CD4-positive, alpha-beta T cell treated with Interleukin-15 for 4 hours (primary cell): ENCODE measurements at places on chromosomes 5 and 9.
A peak's percentile ranks its signal among the peaks of the same experiment; 100 is the strongest.

DNA sequence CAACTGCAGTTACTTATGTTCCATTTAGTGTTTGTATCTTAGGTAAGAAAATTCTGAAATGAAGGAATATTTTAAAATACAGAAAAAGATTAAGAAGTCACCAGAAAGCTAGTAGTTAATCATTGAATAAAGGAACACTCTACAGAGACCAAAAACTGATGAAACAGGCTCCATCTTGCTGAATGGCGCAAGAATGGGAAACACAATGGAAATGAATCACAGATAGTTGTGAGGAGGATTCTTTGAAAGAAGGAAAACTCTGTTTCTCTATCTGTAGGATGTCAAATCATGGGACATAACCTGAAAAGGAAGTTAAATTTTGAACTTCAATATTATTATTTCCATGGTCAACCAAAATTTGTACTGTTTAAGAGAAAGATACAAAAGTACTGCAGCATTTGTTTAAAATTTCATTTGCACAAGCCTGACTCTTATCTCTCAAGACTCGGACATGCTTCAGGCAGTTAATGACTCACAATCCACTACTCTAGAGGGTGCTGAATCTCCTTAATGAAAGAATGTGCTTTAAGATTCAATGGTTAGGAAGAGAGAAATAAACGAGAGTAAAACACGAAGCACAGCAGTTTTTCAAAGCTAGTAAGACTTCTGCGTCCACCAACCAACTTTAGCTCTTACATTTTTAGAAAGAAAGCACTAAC is 1064.4 kb upstream of the DMAC1 start:
- no peak for DNase-seq

- DNase-seq = no peak
Observed at GRCh38 chr9:79289856-79290255, 281.9 kb upstream of the TLE4 start.

DNA sequence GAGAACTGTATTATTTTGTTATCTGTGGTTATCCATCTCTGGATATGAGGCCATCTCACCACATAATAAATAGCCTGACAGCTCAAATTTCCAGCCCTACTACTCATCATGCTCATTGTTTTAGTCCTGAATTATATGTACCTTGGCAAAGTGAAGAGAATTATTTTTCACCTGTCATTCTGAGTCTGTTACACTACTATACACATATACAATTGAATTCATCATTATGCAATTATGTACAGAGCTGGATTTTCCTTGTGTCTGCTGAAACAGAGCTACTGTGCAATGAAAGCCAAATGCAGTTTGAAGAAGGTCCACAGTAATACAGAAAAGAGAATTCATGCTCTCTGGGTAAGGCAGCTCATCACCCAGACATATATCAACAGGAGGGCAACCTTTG is 28.5 kb downstream of the ESM1 start:
- no peak for DNase-seq

DNA sequence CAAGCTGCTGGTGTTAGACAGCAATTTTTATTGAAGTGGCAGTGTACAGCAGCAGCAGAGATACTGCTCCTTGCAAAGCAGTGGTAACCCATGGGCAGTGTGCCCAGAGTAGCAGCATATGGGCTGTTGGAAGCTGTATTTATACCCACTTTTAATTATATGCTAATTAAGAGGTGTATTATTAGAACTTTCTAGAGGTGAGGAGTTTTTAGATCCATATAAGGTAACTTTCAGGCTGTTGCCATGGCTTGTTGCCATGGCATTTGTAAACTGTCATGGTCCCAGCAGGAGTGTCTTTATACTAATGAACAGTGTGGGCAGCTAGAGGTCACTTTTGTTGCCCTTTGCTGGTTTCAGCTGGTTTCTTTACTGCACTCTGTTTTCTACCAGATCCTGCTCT is 3.7 kb upstream of the PJA2 start:
- no peak for DNase-seq

DNA sequence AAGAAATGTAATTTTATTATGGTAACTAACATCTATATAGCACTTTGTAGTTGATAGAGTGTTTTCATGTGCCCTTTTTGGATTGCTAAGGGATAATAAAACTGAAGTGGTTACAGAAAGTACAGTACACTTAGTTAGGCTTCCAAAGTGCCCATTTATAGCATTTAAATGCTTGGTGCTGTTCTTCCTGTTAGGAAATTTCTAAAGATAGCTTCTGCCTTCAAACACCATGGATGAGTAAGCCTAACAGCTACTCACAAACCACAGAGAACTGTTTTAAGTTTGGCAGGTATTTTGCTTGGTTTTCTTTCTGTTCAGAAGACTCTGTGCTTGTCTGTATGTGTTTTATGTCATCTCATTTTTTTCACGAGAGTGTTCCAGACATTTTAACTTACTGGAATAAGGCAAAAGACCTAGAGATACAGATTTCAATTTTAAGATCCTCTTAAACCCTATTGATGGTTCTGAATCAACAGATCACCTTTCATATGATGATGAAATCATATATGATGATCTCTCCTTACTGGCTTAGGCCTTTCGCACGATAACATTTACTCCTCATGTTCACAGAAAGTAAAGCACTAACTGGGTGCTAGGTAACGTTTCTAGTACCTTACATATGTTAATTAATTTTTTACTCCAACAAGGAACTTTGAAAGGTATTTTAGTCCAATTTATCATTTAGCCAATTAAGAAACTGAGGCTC is 4.4 kb downstream of the RIMOC1 start:
- no peak for DNase-seq

GRCh38 chr9:32424616-32425015 is 40.2 kb downstream of the ACO1 start:
- DNase-seq = no peak

- DNase-seq = no peak
Observed at GRCh38 chr5:147404706-147405105, 105.2 kb downstream of the DPYSL3 start.

DNA sequence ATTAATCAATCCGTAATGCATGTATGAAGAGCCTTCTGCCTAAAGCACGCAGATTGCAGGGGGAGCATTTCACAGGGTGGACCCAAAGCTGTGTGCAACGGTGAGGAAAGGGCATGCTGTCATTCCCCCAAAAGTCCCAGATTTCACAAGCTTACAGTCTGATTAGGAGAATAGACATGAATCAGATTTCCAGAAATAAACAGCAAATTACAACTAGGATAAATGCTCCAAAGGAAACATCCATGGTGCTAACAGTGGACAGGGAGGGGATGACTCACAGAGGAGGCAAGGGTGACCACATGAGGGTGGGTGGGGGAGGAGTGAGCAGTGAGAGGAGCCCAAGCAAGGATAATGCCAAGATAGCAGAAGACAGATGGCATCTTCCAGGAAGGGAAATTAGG is 258.4 kb upstream of the TAS2R1 start:
- DNase-seq = no peak

- DNase-seq = no peak
Observed at GRCh38 chr5:17241635-17242034, 24.2 kb downstream of the BASP1 start.

DNA sequence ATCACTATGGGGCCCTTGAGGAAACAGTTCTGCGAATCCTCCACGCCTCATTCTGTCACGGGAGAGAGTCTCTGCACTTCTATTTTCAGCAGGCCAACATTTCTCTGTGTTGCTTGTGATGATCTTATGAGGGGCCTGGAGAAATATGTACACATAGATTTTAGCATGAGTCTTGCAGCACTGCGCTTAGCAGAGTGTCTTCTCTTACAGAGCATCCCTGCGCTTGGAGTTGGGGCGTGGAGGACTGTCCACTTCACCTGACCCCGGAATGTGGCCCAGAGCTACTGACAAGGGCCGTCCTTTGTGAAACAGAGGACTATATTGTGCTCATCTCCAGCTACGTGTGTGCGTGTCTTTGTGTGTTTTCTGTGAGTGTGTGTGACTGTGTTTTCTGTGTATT is 428.2 kb upstream of the IRX4 start:
- DNase-seq = no peak

GRCh38 chr5:111495159-111495558 is 17.2 kb downstream of the STARD4 start:
- DNase-seq = no peak

- DNase-seq = no peak
Observed at GRCh38 chr5:107213025-107213424, 457.7 kb downstream of the EFNA5 start.

DNA sequence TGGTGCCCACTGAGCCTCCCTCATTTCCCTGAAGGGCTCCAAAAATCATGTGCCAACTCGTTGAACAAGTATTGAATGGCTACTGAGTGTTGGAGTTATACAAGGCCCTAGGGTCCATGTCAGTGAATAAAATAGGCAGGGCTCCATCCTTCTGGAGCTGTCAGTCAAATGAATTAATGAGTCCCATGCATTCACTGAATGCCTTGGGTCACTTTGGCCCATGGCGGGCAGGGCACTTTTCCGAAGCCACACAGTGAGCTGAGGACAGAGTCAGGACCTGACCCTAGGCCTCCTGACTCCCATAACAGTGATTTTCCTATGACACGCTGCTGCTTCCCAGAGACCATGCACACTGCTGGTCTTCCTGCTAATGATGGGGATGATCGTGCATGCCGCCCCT is 27.3 kb upstream of the SLC36A1 start:
- no peak for DNase-seq

DNA sequence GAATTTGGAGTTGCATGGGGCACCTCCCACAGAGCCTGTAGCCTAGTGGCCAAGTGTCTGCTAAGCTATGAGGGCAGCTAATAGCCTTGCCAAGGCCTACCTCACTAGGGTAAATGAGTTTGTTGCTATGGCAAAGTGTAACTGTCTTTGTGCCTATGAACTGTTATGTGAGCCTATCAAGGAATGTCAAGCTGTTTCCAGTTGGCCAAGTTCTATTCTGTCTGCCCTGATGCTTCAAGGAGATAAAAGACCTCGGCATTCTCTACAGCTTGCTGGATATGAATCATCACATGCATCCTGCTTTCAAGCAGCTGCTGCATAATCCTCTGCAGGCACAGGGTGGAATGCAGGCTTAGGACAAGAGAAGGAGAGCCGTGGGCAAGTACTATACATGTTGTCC is 69.8 kb upstream of the CCDC112 start:
- no peak for DNase-seq

GRCh38 chr9:38523121-38523520 is 97.3 kb downstream of the ANKRD18A start:
- DNase-seq = no peak

DNA sequence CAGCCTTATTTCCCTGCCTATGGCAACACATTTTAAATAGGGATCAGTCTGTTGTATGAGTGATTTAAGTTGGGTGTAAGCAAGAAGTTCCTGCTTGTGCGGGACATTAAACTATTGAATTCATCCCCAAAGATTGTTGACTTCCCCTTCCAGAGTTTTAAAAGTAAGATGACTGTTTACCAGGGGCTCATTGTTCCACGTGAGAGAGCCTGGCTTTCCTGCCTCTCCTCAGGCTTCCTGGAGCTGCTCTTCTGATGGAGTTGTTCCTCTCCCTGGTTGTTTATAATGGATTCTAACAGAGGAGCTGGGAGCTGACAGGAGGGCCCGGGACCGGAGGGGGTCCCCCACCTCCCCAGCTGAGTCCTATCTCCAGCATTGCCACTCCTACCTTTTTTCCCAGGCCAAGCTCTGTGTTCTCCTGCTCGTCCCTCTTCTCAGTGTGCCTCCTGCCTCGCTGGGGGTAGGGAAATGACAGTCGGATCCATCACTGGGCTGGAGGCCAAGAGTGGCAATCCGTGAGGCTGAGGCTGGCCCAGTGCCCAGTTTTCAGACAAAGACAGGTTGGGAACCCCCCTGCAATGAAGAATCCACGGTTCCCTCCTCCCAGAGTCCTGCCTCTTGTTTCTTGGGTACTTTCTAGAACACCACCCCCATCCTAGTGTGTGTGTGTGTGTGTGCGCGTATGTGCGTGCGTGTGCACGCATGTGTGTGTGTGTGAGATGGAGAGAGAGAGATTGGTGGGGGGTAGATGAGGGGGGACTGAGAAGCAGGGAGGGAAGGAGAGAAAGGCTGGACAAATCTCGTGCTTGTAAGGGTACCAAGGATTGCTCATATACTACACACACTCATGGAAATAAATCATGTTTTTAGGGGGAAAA is 123.7 kb upstream of the NFIB start:
- DNase-seq = no peak

DNA sequence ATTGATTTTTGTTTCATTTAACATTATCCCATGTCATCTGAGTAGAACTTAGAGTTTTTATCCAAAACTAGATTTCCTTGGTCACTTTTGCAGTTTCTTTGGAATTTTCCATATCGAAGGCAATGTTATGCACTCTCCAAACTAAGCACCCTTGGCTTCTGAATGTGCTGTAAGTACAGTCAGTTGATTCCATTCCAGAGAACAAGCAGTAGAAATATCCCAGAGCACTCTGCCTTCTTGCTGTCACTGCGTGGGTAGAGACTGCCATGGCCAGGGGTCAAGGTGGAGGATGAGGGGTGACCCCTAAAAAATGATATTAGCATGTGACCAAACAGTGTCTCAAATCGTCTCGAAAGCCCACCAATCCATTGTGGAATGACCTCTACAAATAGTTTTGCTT is 36.2 kb downstream of the PIP5K1B start:
- no peak for DNase-seq

GRCh38 chr9:16026886-16027285 is 474.0 kb downstream of the CCDC171 start:
- DNase-seq = no peak

GRCh38 chr5:88663793-88664216 is 219.2 kb downstream of the MEF2C start:
- no peak for DNase-seq

- no peak for DNase-seq
Observed at GRCh38 chr9:96158909-96159575, 142.9 kb downstream of the HSD17B3 start.

DNA sequence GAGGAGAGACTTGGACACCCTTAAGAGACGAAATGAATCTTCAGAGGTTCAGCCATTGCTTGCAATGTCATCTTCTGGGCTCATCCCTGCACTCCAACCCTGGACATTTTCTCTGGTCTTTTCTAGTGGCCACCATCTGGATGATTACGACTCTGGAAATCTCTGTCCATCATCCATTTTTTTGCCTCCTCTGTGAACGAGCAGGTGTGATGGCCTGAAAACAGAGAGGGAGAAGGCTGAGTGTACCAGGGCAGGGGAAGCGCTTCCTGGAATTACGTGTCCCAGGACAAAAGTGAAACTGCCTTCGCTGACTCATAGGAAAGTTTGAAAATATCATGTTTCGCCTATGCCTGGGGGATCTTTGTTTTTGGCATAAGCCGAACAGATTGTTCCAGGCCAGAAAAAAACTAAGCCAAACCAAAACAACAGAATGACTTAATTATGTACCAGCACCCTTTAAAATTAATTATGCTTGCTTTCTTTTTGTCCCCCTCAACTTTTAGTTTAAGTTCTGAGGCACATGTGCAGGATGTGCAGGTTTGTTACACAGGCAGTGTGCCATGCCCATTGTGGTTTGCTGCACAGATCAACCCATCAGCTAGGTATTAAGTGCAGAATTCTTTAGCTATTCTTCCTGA is 31.9 kb downstream of the ANKRD33B start:
- peak; percentile 46 for DNase-seq

DNA sequence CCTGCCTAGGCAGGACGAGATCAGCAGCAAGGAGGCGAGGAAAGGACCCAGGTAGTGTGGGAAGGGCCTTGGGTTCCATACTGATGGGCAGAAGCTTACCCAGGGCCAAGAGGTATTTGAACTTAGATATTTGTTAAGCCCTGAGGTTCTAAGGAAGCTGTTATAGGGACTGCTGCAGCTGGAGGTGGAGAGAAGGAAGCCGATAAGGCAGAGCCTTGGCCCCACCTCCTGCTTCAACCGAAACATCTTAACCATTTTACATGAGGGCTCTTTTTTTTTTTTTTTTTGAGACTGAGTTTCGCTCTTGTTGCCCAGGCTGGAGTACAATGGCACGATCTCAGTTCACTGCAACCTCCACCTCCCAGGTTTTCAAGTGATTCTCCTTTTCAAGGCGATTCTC is 8.6 kb upstream of the AQP3 start:
- DNase-seq = peak; percentile 29
